ENCODE measurements at places on chromosomes 5 and 9. TPM values are rescaled to one million over a fixed set of nuclear protein-coding genes. Genes with fewer than 3 reads are reported as not detected.
A peak's percentile ranks its signal among the peaks of the same experiment; 100 is the strongest.

DNA sequence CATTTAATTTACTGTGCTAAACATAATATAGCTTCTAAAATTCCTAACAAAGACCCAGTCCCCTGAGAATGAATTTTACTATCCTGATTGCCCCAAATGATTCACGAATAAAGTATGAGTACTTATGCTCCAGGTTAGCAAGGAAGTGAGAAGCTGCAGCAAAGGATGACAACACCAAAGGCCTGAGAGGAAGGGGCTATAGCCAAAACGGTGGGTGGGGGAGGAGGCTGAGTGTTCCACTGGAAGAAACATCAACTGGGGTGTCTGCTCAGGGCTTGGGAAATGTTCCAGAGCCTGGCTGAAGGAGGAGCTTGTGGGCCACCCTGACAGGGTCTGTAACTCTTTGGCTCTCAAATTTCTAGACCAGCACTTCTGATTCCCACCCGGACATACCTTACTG is 157.3 kb downstream of the ADAMTS12 start:
- no peak for DNase-seq
- H3K27ac ChIP-seq, result no peak overlapping the region
- no peaks in the 10 kb centered on the region for H3K27me3 ChIP-seq
- H3K4me3 ChIP-seq, result no peak overlapping the region

DNA sequence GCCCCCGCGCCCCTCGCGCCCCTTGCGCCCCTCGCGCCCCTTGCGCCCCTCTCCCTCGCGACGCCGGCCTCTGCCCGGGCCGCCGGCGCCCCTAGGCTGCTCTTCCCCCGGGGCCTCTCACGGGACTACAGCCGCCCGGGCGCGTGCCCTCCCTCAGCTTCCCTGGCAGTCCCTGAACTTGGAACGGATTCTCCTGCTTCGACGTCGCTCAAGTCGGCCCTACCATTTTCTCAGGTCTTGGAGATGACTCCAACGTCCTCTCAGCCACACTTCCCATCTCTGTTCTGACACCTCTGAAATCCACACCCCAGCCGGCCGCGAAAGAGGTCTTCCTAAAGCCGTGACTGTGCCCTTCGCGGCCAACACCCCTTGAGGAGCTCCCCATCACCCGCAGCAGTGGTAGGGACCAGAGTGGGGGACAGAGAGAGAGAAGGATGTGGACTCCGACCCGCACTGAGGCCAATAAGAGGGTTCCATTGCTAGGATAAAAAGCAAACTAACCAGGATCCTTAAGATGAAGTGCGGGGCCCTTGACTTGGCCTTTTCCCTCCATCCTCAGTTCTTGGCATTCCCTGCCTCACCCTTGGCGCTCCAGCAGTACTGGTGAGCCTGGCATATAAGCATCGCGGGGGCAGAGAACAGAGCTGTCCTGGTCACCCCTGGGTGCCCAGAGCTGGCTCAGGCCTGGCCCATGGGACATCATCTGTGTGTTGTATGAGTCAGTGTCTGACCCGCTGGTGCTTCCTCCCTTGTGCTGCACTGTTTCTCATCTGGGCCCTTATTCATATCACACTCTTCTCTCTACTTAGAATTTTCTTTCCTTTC is 38.6 kb upstream of the GARNL3 start:
- no peak overlapping the region for H3K27ac ChIP-seq
- peak overlapping the region; percentile 81 for H3K4me3 ChIP-seq
- no peaks in the 10 kb centered on the region for H3K4me1 ChIP-seq
- no peaks in the 10 kb centered on the region for H3K27me3 ChIP-seq
- DNase-seq, result peak; percentile 35

GRCh38 chr9:113919382-113919781 is 43.3 kb downstream of the ZNF618 start:
- no peak overlapping the region for H3K4me3 ChIP-seq
- H3K27ac ChIP-seq, result no peak overlapping the region
- H3K4me1 ChIP-seq, result no peaks in the 10 kb centered on the region
- DNase-seq, result no peak

DNA sequence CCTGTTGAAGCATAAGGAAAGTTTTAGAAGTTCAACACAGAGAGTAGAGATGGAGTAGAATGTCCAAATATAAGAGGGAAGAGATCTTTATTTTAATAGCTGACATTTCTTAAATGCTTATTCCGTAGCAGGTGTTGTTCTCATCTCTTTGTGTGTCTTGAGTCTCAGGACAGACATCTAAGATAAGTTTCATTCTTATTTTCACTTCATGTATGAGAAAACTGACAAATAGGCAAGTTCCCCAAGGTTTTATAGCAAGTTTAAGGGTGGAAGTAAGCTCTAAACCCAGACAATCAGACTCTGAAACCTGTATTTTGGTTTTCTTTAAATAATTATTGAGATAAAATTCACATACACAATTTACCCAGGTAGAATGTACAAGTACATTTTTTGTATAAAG is 228.4 kb upstream of the PPP1R2B start:
- H3K4me3 ChIP-seq, result no peak overlapping the region
- no peaks in the 10 kb centered on the region for H3K4me1 ChIP-seq
- no peak for DNase-seq
- no peaks in the 10 kb centered on the region for H3K27me3 ChIP-seq

EMB gene
- 9.8 TPM for total RNA-seq

KIF4B gene
- not detected for total RNA-seq

HEMGN gene
- total RNA-seq, result not detected

Data from hepatocyte (in vitro differentiated cells).